ENCODE measurements at places on chromosomes 12 and 14.

DNA sequence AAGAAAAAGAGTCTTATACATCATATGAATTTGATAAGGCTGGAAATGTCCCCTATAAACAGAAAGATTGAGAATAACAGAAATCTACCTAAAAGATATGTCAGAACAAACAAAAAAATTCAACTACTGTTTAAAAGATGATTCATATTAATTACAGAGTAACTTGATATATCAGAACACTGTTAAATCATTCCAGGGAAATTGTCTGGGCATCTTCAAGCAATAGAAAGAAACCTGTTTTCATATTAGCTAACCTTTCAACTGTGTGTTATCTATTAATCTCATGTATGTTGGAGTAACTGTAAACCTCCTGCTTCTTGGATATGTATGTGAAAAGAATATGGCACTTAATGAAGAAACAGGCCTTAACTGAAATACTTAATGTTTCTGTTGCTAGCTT is 96.7 kb downstream of the NUBPL start:
- DNase-seq: no peak

- peak; percentile 55 for DNase-seq
Observed at GRCh38 chr14:20630340-20631022, 11.0 kb downstream of the OR6S1 start.

DNA sequence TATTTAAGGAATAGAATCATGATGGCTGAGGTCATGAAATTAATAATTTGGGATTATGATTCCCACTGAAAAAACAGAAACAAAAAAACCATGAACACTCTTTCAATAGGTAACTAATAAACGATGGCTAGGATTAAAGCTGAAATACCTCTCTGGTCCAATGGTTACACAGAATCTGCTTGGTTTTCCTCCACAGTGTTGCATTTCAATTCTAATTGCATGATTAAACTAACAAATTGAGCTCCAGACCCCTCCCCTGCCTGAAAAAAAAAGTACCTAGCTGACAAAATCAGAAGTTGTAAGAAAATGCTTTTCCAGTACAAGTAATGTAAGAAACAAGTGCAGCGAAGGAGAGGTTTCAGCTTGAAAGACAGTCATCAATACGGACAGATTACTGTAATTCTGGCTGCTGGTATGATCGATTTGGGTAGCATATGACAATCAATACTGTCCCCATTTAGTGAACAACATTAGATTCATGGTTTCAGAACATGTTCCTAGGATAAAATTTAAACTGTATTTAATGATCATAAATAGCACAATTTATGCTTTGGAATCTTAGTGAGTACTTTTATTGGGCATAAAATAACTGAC is 32.0 kb downstream of the INSM2 start:
- DNase-seq: no peak

GRCh38 chr14:51382506-51382905 is 142.5 kb downstream of the TMX1 start:
- peak; percentile 22 for DNase-seq

DNA sequence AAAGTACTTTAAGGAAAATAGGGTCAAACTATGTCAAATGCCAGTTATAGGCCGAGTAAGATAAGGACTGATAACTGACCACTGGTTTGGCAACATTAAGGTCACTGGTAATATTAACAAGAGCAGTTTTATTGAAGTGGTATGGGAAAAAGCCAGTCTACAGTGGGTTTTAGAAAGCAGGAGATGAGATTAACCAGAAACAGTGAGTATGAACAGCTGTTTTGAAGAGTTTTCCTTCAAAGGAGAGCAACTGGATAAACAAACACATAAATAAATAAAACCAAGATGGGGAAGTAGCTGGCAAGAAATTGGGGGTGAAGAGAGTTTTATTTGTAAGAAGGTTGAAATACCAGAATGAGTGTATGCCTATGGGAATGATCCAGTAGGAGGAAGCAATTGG is 30.3 kb downstream of the KITLG start:
- peak; percentile 27 for DNase-seq

Measured in M059J (cell line).